ENCODE measurements at places on chromosomes 4 and X.

DNA sequence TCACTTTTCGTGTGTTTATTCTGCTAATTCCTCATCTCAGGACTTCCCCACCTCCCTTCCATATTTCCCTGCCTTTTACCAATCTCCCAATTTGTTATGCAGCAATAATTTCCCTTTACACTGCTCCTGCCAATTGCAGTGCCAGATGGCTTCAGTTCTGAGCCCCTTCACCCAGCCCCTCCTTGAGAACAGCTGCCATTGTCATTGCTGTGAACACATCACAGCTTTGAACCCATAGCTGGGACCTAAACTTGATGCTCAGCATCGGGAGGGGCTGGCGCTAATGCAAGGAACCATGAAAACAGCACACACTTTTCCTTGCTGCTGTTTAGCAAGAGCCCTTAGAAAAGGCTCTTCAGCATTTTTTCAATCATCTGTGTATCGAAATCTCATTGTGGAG lies 104.9 kb downstream of the ALPK1 start:
- DNase-seq, result no peak

DNA sequence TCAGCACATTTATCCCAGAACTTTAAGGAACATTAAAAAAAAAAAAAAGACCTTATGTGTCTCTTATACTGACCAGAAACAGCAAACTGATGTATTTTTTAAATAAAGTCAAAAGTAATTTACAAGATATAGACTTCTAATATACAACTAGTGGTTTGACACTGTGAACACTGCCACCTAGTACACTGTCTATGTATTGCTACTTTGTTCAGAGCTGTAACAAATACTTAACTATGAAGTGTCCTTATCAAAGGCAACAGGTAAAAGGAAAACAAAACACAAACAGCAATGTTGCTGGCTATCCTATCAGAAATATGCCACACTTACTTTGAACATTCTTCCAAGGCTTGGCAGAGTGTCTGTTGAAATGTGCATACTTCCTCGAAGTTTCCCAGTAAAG lies 60.4 kb downstream of the CD40LG start:
- no peak for DNase-seq

DNA sequence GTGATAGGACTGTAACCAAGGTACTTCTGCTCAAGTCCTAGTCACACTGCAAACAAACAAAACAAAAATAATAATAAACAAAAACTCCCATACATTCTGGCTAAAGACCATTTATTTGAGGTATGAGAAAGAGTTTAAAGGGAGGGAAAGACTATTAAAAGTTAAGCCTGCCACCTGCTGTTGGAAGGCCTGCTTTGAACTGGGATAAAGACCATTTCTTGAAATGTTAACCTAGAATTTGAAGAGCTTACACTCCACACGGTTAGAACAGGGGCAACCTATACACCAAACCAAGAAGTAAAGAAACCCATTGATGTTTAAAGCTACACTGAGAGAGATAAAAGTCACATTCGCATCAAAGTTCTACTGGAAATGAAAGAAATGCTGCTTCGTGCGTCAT lies 548.7 kb upstream of the DIPK2B start:
- no peak for DNase-seq

DNA sequence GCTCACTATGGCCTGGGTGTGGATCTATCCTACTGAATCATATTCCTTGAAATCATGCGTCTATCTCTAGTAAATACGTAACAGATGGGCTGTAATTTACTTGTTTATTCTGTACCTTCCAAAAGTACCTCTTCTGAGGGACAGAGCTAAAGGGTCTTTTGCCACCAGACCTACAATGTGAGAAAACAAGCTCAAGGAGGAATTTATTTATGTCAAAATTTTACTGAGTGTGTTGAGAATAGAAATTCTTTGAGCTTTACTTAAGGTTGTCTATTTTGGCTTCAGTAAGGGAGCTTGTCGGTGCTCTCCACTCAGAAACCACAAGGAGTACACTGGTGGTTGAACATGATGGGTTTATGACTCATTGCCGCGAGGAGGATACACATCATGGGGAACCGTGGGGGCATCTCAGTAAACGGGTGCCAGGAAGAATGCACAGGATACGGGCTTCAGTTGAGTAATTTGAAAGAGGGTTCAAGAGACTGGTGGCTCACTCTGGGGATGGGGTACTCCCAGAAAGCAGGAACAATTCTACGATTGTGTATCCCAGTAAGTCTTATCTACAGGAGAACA lies 3.0 kb downstream of the ANK2 start:
- DNase-seq, result no peak

All from activated CD4-positive, alpha-beta T cell treated with anti-CD3 and anti-CD28 coated beads for 24 hours (primary cell).